DMS79 (cell line): ENCODE measurements at places on chromosomes 6 and 20.

DNA sequence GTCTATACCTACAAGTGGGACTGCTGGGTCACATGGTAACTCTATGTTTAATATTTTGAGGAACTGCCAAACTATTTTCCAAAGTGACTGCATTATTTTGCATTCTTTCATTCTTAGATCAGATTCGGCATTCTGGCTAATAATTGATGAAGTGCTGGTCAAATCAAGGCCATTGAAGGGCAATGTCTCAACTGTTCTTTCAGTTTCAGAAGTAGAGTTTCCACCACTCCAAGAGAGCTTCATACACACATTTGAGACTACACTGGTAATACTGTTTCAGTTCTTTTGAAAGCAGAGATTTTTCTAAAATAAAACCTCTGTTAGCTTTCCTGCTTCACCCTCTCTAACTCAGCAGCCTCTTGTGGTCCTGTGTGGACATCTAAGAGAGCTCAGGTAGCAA, 154.5 kb downstream of the CFAP61 start:
- DNase-seq: no peak

- DNase-seq: no peak
Measured at GRCh38 chr6:112429226-112429625, 82.1 kb downstream of the RFPL4B start.

GRCh38 chr6:52115145-52115741, 27.8 kb upstream of the PKHD1 start:
- no peak for DNase-seq

- DNase-seq: no peak
Measured at GRCh38 chr6:5335020-5335419, 73.7 kb downstream of the FARS2 start.

DNA sequence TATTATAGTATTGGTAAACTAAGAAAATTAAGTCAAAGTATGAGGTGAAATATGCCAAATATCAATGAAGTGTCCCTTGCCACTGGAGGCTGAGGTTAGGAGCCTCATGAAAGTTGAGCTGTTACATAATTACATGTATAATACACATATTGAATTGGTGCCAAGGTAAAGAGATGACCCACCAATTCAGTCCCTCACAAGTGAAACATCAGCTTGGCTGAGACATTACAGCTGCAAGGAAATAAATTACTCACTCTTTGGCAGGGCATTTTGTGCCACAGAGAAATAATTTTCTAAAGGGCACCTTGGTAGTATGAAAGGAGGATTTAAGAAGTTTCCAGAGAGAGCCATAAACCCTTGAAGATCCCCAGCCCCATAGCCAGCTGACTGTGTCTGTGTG, 127.4 kb downstream of the ADGRG6 start:
- DNase-seq: no peak

DNA sequence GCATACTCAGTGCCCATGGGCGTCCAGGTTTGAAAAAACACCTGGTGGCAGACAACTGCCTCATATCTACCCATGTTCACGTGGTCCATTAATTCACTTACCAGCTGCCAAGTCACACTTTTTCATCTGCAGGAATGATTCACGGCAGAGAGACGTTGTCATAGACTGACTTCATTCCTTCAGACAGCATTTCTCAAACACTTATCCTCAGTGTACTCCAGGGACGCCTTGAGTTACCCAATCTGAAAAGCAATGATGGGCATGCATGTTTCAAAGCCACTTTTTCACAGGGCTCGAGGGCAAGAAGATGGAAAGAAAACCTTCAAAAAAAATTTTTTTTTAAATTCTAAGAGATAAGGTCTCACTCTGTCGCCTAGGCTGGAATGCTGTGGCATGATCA, 6.0 kb downstream of the MMP24OS start:
- no peak for DNase-seq

DNA sequence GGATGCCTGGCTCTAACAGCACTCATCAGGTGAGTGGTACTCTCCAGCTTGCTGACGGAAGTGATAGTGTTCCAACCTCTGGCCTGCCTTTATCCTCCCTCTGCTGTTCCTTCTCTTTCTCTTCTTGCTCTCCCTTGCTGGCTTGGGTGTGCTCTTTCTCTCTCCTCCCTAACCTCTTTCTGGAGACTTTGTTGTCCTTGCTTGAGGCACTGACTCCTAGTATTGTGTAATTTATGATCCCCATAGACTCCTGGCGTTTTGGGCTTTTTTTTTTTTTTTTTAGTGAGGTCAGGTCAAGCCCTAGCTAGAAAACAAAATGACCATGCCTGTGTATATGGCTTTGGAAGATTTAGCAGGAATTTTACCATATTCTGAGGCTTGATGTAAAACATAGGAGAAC, 84.7 kb upstream of the MRAP2 start:
- DNase-seq: no peak

DNA sequence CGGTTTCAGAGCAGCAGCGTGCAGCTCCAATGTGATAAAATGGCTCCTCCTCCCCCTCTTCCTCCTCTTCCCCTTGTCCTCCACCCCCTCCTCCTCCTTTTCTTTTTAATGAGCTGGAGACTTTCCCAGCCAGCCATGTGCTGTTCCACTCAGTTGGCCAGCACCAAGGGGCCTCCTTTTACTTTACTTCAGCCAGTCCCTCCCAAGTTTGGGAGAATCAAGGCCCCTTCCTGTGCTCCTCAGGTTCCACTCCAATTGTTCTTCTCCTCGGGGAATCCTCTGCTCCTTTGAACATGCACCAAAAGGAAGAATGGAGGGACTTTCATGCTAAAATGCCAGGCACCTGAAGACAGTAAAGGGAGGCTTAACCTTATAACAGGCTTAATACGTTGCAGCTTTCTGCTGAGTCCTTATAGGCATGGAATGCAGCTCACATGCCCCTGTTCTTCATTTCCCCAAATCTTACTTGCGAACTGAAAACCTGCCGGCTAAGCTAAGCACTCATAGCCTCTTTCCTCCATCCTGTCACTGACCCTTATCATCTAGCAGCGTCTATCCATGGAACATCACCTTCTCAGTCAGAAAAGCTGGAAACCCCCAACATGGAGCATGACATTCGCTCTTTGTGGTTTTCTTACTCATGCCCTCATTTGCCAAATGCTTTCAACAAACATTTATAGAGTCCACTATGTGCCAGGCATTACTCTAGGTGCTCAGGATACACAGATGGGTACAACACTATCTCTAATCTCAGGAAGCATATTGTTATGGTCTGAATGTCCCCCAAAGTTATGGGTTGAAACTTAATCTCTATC, 170.6 kb downstream of the PHACTR1 start:
- no peak for DNase-seq

DNA sequence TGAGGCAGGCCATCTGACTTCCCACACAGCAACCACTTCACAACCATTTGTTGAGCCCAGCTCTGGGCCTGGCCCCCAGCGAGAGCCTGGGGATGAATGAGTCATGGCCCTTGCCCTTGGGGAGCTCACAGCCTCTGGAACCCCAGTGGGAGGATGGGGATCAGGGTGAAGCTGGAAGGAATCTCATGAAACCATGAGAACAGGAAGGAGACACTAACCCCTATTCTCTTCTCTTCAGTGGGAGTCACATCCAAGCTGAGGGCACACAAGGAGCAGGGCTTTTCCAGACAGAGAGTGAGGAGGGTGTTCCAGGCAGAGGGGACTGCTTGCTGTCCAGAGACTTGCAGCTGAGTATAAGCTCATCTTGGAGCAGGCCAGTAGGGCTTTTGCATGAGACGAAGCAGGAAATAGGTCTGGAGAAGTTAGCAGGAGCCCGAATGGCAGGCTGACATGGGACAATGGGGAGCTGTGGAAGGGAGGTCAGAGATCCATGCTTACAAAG, 7.5 kb downstream of the FOXS1 start:
- DNase-seq: no peak

GRCh38 chr6:167898673-167899311, 72.1 kb downstream of the AFDN start:
- no peak for DNase-seq

DNA sequence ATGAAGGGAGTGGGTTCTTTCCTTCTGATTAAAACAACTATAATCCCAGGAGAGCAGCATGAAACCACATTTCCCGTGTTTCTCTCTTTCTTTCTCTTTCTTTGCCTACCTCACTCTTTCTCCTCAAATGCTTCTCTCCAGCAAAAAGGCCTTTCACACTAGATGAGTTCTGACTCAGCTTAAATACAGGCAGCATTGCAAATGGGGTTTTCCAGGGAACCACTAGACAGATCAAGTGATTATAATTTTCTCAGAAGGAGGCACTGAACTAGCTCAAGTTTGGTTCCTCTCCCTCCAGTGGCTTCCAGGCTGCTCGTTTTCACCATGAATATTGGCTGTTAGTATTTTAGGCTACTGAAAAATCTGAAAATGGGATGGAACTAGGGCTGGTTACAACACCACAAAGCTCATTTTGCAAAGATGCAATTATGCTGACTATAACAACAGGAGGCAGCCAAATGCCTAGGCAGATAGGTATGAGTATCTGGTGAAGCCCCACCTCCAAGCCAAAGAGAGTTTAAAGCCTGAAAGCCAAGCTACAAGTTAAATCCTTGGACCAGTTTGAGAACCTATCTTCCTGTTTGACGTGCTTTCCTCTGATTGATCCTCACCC, 260.0 kb downstream of the MMUT start:
- no peak for DNase-seq

- DNase-seq: no peak
Measured at GRCh38 chr6:27092316-27092692, 155.2 kb upstream of the PRSS16 start.
